Activated T-cell treated with anti-CD3 and anti-CD28 coated beads, Interleukin-2, amount 50 U/mL, for 1 hour (primary cell): ENCODE measurements at places on chromosomes 4 and X.
A peak's percentile ranks its signal among the peaks of the same experiment; 100 is the strongest.

DNA sequence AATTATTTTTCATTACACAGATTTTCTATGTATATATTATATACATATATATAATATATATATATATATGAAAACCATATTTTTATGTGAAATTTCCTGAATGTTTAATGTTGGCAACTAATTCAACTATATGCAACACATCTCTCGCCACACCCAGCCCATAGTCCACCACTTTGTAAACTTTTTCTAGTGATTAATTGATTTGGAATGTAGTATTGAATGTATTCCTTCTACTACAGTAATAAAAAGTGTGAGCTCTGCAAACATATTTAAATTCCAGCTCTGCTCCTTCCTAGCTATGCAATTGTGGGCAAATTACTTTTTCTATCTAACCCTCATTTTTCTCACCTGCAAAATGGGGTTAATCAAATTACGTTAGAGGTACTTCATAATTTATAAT is 187.8 kb downstream of the TEX11 start:
- DNase-seq: no peak

DNA sequence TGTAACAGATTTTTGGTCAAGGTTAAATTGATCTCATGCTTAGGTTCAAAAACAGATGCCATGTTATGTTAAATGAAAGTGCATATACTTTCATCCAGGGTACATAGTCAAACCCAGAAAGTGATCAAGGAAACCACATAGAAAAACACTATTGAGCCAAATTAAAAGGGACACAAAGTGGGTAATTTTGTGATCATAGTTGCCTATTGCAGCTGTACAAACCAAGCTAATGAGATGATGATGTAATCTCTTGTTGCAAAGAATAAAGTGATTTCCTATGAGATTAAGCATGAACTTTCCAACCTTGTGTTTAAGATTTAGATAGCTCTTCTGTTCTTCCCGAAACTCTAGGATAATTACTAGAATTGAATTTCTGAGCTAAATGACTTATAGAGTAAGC is 20.2 kb upstream of the LIMCH1 start:
- DNase-seq: no peak

- DNase-seq: peak; percentile 69
Observed at GRCh38 chr4:3047464-3048286, 26.7 kb downstream of the HTT-AS start.

DNA sequence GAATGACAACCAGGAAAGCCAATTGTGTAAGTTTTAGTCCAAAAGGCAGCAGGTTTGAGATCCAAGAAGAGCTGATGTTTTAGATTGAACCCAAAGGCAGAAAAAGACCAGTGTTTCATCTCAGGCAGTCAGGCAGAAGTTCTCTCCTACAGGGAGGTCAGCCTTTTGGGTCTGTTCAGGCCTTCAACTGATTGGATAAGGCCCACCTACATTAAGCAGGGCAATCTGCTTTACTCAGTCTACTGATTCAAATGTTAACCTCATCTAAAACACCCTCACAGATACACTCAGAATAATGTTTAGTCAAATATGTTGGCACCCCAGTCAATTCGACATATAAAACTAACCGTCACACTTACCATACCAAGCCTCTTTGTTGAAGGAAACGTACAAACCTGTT is 134.2 kb upstream of the NEIL3 start:
- DNase-seq: no peak

DNA sequence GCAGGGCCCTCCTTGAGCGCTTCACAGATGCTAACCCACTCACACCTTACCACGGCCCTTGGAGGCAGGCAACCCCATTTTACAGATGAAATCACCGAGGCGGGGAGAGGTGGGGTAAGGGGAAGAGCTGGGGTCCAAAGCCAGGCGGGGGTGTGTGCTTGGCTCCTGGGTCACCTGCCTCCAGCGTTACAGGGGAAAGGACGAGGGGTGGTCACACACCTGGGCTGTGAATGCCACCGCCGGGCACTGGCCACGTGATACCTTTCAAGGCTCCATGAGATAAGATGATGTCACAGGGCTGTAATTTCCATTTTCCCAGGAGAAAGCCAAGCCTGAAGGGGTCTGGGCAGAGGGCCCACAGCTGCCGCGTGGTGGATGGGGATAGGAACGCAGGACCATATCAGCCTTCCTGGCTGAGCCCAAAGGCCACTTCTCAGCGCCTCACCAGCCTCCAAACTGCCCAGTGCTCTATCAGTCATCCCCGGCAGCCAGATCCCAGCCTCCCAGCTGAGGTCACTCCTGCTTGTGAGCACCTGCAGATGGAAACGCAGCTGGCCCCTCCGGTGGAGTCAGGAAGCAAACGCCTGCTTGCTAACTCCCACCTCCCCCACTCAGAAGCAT is 62.4 kb upstream of the CRMP1 start:
- no peak for DNase-seq

DNA sequence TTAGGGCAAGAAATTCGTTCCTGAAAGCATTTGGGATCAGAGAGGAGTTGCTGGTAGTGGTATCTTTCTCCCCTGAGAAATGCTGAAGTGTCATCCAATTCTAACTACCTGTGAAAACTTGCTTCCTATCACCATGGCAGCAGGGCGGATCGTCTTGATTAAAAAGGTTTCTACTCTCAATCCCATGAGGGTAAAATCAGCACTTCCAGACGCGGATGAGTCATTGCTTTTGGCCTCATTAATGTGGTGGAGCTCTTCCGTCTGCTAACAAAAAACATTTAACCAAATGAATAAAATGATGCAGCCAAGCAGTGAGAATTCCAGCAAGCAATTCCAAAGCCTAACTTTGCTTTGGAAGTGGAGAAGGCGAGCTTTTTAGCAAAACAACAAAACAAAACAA is 325.6 kb downstream of the CAMK2D start:
- DNase-seq: no peak

- no peak for DNase-seq
Observed at GRCh38 chrX:22396408-22396807, 123.7 kb downstream of the CBLL2 start.

GRCh38 chrX:72078411-72078810 is 53.3 kb downstream of the RTL5 start:
- no peak for DNase-seq

- DNase-seq: no peak
Observed at GRCh38 chrX:34880656-34881055, 61.9 kb upstream of the FAM47B start.

DNA sequence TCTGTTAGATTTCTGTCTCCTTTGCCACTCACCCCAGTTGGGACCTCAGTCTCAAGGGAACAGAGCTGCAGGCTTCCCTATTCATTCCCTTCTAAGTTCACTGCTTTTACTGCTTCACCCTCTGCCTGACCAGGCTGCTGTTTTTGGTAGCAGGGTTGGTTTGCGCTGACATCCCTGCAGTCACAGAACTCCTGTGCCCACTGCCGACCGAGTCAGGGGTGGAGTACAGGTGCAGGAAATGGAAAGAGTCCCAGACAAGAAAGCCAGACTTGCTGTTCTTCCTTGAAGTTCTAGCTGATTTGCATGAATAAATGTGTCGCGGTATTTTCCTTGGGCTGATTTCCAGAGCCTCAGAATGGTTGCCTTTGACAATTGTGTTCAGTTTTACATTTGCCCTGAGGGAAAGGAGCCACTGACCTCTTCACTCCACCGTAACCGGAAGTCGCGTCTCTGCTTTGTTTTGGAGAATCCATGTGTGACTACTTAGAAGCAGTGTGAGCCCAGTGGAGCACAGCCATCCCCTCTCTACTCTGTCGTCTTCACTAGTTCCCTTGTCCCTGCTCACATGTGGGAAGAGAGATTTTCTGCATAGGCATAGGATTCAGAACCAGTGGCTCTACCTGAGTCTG is 84.8 kb downstream of the TNIP2 start:
- DNase-seq: no peak

DNA sequence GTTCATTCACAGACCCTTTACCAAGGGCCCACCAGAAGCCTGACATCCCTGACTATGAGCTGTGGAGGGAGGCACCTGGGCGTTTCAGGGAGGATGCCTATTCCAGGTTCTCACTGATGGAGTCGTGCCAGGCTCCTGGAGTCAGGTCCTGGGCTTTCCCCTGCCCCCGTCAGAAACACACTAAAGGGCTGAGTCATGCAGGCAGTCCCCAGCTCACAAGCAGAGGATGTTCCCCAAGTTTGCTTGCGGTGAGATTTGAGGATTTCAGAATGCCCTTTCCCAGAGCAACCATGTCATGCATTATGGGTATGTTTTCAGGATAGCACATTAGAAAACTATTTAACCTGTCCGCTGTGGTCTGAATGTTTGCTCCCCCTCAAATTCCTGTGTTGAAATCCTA is 45.2 kb downstream of the FHDC1 start:
- no peak for DNase-seq

- no peak for DNase-seq
Observed at GRCh38 chr4:3065551-3065950, 8.8 kb downstream of the HTT-AS start.

DNA sequence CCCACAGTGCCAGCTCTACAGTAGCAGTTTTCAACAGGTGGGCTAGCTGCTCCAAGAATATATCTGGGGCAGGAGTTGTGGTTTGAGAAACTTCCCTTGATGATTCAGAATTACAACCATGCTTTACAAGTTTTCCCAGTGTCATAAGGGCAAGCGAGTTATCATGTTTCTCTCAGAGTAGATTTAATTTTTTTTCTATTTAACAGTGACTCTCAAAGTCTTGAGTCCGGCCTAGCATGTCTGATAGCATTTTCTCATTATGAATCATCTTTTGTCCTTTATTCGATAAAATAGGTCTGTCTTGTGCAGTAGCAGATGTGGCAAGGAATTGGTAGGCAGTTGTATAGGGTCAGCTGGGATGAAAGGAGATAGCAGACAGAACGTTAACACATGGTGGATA is 62.2 kb upstream of the SPANXD start:
- DNase-seq: no peak

GRCh38 chr4:3872834-3873313 is 106.7 kb downstream of the ADRA2C start:
- DNase-seq: no peak

DNA sequence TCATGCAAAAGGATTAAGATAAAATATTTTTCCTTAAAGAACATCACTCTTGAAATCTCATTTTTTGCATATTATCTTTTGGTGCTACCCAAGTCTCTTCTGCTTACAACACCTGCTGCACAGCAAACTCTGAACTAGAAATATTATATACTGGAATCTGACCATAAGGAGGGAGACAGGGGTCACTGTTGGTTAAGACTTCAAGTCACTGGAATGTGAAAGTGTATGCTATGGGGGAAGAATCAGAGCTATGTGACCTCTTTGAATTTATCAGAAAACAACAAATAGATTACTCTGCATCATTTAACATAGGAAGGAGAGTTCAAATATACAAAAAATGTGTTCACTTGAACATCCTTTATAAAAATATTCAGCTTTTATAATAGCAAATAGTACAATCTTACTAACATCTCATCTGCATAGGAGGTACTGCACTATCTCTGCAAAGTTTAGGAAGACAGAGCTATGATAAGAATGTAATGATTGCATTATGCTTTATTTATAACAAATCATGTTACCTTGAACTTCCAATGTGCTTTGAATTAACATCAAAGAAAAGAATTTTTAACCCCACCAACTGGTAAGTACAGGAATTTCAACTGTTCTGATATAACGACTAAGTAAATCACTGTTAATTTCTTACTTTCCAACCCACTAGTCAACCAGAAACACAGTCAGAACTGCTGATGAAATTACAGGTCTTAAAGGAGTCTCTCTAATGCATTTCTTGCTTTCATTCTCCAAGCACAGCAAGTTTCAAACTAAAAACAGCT is 69.8 kb downstream of the ZNF827 start:
- DNase-seq: no peak

- peak; percentile 67 for DNase-seq
Observed at GRCh38 chr4:80202741-80203553, 5.6 kb downstream of the PRDM8 start.

GRCh38 chrX:52576946-52577345 is 60.1 kb upstream of the XAGE1B start:
- DNase-seq: no peak

GRCh38 chr4:77601614-77602187 is 3.9 kb upstream of the CXCL13 start:
- DNase-seq: no peak

DNA sequence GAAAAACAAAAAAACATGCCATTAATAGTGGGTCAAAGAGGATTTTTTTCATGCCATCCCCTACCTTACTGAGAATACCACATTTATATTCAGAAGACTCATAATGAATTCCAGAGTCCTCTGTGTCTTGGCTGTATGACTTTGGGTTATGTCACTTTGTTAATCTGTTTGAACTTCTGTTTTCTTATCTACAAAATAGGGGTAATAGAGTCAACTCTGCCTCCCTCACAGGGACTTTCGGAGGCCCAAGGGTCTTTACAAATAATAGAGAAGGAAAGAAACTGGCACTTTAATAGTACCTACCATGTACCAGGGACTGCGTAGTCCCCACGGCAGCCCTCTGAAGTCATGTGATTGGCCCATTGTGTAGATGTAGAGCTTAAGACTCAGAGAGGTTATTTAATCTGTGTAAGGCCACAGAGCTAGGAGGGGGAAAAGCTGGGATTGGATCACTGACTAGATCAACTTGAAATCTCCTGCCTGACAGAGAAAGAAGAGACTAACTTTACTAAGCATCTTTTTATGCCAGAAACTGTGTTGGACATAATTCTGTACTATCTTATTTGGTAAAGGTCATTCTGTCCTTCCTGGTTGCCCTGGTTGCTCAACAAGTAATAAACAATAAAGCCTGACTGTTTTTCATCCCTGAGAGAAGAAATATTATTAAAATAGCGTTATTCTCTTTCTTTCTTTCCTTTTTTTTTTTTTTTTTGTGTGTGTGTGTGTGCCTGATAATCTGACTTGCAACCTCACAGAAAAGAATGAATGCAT is 59.6 kb downstream of the NFKB1 start:
- no peak for DNase-seq

- DNase-seq: no peak
Observed at GRCh38 chrX:53684415-53685192, 1.9 kb downstream of the HUWE1 start.

DNA sequence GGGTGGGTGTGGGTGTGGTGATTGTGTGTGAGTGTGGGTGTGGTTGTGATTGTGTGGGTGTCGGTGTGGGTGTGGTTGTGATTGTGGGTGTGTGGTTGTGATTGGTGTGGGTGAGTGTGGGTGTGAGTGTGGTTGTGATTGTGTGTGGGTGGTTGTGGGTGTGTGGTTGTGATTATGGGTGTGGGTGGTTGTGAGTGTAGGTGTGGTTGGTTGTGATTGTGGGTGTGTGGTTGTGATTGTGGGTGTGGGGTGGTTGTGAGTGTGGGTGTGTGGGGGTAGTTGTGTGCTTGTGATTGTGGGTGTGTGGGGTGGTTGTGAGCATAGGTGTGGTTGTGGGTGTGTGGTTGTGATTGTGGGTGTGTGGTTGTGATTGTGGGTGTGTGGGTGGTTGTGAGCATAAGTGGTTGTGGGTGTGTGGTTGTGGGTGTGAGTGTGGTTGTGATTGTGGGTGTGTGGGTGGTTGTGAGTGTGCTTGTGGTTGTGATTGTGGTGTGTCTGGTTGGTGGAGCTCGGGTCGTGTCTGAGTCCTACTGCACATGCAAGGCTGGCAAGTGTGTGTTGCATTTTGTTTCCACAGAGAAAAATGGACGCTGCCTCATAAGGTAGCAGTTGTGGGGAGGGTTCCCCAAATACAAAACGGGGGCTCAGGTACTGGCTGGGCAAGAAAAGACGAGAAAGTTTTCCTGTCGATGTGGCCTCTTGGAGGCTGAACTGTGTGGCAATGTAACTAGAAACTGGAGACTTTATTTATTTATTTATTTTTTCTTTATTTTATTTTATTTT is 116.7 kb downstream of the UBE2K start:
- DNase-seq: no peak

GRCh38 chr4:74755486-74755885 is 38.8 kb downstream of the BTC start:
- no peak for DNase-seq
